NCI-H1694 (cell line): ENCODE measurements at places on chromosomes 5 and 9.

- no peak for DNase-seq
These were observed 189.1 kb upstream of the ANKRD55 start for GRCh38 chr5:56422076-56422762.

DNA sequence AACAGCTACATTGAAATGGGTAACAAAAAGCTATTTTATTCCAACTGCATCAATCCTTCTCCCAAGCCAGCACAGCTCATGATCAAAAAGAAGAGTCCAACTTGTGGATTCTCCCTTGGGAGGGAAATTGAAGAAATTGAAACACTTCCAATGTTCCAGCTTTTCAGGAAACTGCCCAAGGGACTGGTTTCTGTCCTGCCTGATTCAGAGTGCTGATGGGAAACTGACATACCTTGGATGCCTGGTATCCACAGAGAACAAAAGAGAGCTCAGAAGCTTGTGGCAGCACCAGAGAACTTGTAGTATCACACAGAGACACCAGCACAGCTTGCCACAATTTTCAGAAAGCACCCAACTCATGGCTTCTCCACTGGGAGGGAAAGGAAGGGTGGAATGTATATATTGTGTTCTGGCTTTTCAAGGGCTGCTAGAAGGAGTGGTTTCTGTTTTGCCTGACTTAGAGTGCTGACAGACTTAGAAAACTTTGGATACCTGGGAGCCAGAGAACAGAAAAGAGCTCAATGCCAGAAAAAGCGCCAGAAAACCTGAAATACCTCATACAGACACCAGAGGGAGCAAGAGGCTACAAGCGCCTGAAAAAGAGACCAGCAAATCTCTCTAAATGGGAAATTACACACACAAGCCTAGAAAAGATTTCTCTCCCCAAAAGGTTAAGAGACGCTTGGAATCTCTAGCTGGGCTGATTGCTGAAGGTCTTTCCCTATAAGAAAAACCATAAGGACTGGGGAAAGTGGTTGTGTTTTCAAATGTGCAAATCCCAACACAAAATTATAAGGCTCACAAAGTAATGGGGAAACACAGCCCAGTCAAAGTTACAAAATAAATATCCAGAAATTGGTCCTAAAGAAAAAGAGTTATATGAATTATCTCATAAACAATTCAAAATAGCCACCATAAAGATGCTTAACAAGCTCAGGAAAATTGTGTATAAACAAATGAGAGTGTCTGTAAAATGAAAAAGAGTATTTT is 178.8 kb downstream of the SPOCK1 start:
- peak; percentile 27 for DNase-seq

- no peak for DNase-seq
These were observed 43.1 kb upstream of the IGFBPL1 start for GRCh38 chr9:38467404-38467803.

DNA sequence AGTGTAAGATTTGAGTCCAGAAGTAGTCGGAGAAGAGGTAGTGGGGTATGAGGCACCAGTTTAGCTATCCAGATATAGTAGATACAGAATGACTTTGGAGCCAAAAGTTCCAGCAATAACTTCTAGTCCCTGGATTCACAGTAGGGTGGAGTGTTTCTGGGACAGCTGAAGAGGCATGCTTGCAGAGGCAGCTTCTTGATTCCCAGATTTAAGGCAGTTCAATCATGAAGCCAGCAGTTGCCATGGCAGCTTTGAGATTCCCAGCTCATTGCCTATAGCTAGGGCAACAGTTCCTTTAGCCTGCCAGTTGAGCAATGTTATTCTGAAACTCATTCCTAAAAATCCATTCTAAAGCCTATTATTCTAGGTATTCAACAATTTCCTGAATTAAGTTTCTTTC is 79.2 kb downstream of the LIX1 start:
- no peak for DNase-seq

DNA sequence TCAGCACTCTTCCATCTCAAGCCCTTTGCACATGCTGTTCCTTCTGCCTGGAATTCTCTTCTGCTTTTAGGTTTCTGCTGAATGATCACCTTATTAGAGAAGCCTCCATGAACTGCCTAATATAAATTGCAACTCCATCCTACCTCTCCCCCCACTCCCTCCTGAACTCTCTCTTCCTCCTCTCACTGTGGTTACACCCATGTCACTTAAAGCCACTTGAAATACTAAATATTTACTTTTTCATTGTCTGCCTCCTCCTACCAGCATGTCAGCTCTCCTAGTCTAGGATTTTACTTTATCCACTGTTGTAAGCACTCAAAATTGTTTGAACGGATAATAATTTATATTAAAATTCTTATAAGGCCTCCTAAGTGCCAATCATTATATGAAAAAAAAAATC is 43.8 kb downstream of the ACTL7B start:
- DNase-seq = no peak

DNA sequence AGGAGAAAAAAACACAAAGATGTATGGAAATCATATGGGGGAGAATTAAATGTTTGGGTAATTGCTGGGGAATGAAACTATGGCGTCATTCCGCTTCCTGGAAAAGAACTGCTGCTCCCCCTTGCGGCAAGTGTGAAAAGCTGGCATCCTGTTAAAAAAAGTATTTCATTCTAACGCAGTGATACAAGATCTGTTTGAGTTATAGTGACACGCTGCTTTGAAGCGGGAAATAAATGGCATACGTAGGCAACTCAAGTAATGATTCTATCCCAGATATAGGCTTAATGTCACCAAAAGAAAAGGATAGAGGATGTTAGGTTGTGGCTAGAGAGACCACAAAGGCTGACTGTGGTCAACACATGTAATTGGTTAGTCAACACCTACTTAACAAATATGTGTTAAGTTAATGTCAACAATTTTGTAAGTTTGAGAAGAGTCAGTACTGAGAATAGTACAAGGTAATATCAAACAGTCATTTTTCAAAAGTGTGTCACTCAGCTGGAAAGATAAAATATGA is 70.2 kb upstream of the ALDH1A1 start:
- DNase-seq = no peak
